GM23248 (cell line): ENCODE measurements at places on chromosomes 7 and 10.

GRCh38 chr10:26543567-26544306 lies 105.6 kb downstream of the APBB1IP start:
- DNase-seq: no peak

DNA sequence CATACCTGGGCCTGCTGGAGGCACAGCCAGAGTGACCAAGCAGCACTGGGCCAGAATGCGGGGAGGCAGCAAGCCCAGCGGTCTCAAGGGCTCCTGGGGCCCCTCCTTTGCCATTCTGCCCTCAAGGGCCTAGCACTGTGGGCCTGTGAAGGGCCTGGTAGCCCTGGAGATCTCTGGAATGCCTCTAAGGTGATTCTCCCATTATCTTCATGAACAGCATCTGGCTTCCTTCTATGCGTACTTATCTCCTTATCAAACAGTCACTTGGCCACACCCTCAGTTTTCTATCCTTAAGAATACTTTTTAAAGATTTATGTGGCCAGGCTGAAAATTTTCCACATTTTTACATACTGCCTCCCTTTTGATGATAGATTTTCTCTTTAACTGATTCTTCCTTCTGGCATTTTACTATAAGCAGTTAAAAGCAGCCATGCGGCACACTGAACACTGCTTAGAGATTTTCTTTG lies 67.5 kb upstream of the CCNY start:
- DNase-seq: no peak

- DNase-seq: no peak
These were observed 41.6 kb upstream of the MINDY3 start for GRCh38 chr10:15901889-15902288.

GRCh38 chr7:123864966-123865365 lies 20.0 kb downstream of the HYAL4 start:
- no peak for DNase-seq

- DNase-seq: peak; percentile 4
These were observed 53.7 kb downstream of the CACNA2D1 start for GRCh38 chr7:82389876-82390275.

GRCh38 chr7:21967598-21968003 lies 21.9 kb upstream of the CDCA7L start:
- no peak for DNase-seq

DNA sequence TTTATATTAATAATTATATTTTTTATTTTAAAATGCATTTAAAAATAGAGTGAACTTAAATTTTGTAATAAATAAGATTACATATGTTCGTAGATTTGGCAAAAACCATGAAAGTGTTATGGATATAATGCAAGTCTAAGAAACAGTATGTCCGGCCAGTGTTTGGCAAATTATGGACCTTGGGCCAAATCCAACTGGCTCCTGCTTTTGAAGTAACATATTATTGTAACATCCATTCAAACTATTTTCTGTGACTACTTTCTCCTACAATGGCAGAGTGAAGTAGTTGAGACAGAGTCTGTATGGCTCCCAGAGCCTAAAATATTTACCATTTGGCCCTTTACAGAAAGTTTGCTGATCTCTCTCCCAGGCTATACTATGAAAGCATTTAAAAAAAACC lies 38.9 kb downstream of the TMEM229A start:
- DNase-seq: no peak
